ENCODE measurements at places on chromosomes 2 and 18.

DNA sequence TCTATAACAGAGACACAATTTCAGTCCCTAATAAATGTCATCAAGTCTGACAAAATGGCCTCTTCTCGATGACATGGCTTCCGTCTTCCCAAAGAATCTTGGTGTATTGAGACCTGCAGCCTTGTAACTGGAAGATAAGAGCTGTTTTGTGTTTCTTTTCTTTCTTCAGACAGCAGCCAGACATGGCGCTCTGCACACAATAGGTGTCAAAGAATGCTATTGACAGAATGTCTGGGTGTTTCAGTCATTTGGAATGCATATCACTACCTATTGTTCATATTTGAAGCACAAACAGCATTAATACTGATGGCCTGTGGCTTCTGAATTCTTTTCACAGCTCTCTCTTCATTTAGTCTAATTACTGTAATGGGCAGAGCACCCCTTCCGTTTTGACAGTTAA lies 344.8 kb downstream of the RPRM start:
- no peak for DNase-seq

- DNase-seq, result no peak
These were observed 862.4 kb downstream of the CNTNAP5 start for GRCh38 chr2:124887466-124887865.

DNA sequence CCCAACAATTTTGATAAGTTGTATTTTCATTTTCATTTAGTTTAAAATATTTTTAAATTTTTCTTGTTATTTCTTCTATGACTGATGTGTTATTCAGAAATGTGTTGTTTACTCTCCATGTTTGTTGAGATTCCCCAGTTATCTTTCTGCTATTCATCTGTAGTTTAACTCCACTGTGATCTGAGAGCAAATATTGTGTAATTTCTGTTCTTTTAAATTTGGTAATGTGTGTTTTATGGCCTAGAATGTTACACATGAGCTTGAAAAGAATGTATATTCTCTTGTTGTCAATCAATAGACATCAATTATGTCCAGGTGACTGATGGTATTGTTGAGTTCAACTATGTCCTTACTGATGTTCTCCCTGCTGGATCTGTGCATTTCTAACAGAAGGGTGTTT lies 188.2 kb downstream of the CYP26B1 start:
- DNase-seq, result no peak

- no peak for DNase-seq
These were observed 1910.7 kb upstream of the LRRTM1 start for GRCh38 chr2:82215212-82215611.

DNA sequence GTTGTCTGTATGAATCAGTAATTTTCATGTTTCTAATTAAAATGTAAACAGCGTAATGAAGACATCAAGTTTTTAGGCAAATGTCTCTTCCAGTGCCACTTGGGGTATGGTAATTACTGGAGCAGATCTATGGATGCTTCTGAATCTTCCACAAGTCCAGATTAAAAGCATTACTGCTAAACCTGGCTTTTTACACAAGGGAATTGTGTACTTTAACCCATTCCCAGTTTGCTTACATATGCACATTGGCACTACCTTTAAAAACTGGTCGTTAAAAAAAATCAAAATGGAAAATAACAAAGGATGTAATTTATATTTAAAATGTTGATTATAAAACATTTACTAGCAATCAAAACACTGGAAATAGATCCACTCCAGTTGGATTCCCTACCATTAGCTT lies 19.7 kb downstream of the FIGN start:
- DNase-seq, result no peak

GRCh38 chr2:232882085-232882484 lies 12.0 kb downstream of the SNORC start:
- no peak for DNase-seq

DNA sequence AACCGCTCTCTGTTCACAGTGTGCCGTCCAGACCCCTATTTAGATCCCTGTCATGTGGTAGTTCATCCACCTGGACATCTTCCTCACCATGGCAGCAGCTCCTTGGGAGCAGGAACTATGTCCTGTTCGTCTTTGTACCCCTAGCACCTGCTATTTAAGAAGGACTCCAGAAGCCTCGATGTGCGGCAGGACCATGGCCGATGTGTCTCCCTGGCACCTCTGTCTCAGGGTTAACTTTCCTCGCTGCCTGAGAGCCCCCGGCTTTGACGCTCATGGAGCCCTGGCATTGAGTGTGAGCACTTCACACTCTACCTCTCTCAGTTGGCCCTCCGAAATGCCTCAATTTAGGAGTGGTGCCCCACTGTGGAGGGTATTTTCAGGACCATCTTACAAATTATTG lies 152.0 kb downstream of the FAM210A start:
- peak; percentile 60 for DNase-seq

DNA sequence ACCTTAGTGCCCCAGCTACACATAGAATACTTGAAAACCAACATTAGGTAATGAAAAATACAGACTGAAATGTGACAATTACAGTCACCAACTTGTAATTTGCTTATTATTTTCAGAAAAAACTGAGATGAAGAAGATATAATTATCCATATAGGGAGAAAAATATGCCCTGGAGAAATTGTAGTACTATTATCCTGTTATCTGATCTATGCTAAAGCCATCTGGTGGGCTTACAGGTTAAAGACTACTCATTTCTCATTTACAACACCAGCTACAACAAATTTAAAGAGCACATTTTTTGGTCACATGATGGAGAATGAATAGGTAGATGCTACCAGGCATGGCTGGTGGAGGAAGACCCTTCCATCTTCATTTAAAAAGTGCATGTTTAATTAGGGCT lies 79.6 kb upstream of the NYAP2 start:
- DNase-seq, result no peak

DNA sequence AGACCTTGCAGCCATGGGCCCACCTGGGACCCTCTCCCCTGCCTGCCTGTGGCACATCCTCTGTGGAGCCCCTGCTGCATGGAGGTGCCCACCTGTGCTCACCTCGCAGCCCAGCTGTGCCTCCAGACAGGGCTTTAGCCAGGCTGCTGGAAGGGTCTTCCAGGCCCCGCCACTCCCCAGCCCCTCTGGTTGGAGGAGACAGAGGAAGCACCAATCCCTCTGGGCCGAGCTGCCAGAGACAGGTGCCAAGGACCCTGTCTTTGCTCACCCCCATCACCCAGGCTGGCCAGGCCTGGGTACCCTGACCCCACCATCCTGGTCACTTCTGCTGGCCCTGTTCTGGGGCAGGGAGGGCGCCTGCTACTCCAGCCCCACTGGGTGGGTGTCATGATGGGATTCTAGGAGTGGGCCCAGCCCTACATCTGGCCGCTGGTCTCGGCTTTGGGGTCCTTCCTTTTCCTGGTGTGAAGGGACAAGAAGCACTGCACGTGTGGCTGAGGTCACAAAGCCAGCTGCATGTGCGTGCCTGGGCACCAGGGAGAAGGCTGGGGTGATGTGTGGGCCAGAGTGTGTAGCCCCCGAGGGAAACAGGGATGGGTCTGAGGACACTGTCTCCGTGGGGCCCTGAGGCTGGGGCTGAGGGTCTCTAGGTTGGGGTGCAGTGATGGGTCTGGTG lies 9.3 kb upstream of the NEU4 start:
- DNase-seq, result no peak

DNA sequence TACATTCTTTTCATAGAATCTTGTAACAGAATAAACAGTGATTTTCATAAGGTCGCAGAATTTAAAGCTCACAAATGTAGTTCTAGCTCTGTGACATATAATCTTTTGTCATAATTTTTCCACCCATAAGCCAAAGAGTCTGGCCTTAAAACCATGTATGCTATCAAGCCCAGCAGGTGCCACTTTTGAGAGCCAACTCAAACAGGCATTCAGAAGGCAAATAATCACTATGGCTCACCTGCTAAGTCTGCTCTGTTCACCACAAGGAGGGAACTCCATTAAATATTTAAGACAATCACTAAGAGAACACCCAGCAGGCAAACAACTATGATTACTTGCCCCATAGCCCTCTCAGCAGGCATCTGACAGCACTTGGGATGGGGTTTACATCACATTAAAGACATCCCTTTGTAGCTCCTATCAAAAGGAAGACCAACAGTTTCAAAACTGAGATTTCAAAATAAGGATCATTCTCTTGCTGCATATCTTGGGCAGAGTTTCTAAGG lies 241.6 kb downstream of the PDE11A start:
- DNase-seq, result no peak

DNA sequence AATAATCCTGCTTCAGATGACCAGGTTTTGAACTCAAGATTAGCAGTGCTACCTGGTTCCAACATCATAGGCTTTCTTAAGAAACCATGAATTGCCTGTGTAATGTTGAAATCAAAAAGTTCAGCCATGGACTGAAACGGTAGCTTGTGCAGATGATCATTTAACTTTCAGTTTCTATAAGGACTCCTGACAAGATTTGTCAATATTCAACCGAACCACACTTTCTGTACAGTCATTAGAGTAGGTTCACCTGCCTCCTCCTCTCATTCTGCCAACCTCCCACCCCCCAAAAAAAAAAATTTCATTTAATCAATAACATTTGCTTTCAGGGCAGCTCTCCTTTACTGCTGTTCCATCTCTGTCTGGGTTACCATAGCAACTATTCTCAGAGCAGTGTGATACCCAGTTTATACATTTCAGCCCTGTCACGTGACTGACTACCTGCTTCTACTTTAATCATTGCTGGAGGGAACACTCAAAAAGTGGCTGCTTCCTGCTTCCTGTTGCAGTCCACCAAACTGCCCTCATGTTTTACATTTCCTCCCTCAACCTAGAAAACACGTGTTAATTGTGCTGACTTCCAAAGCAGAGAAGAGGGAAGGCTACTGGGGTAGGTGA lies 275.5 kb downstream of the SS18 start:
- no peak for DNase-seq

DNA sequence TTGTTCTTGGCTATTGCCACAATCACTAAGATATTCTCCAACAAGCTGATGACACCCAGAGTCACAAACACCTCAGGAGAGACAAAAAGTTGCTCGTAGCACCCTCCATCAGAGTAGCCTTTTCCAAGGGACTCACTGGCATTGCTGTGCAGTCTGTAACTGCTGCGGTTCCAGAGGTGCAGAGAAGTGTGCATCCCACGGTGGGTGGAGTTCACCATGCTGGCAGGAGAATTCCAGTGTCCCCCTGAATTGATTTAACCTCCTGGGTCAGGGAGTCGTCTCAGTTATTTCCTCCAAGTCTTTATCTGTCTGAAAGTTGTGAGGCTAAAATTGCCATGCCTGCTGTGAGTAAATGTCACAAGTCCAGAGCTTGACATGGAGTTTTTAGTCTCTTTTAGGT lies 443 bp downstream of the MC4R start:
- no peak for DNase-seq

DNA sequence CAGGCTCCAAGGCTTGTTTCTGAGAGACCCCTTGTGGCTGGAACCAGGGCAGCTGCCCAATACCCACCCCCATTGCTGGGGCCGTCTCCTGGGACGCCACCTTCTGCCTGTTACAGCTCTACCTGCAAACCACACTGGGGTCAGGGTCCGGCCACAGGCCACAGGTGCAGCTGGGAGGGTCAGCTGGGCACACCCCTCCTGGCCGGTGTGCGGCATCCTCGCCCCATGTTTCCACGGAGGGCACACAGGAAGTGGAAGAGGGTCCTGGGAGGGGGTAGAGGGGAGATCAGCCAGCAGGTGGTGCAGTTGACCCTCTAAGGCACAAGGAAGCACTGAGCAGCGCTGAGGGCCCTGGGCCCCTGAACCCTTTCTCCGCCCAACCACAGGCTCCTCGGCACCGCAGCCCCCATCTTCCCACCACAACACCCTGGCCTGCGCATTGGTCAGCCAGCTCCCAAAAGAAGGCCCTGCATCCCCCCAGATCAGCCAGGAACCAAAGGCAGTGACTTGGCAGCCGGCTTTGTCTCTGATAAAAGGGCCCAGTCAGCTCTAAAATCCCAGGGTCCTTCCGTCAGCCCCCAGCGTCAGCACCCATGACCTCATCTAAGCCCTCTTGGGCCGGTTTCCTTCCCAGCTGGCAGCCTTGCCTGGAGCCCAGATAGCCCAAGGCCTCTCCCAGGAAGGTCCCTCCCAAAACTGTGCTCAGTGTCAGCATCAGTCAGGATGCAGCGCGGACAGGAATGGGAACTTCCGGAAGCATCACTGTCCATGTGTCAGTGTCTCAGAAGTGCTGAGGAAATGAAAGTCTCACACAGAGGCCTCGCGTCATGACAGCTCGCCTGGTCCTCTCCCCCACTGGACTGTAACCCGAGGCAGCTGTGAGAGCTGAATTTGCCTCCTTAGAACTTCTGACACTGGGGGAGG lies 1.7 kb downstream of the ERFE start:
- no peak for DNase-seq

DNA sequence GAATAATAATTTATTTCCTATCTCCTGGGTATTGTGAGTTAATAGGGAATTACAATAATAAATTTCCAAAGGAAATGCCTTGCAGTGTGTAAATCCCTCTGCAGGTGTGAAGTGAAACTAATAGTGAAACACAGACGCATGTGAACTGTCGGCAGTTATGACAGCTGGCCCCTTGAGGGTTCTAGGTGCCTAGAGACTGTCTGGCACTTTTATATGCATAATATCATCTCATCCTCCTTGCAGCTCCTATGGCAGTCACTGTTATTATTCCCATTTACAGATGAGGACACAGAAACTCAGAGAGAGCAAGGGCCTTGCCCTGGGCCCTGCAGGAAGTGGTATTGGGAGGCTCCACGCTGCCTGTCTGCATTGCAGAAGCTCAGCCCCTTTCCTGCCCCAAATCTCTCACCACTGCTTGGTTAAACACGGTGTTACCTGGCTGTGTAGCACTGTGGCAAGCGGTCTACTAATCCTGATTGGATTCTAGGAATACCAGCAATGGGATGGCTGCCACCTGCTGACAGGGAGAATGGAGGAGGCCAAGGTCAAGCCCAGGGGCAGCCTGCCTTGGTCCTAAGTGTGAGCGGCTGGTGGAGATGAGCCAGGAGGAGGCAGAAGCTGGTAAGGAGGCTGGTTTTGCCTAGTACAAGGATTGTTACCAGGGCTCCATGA lies 32.8 kb upstream of the ACKR3 start:
- no peak for DNase-seq

DNA sequence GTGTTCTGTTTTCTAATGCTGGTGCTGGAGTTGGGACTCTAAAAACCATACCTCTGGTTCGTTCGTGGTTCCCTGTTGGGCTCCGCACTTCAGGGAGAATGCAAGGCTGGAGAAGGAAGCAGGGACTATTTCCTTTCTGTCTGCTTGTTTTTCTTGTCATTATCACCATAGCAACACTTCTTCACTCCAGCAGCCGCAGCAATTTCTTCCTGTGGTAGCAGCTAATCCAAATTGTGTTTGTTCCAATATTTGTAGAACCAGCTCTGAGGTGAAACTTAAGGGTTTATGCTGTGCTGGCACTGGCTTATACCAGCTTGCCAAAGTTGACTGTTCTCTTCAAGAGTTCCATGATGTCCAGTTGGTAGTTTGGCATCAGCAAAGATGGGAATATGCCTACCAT lies 301.4 kb upstream of the SYT4 start:
- no peak for DNase-seq

DNA sequence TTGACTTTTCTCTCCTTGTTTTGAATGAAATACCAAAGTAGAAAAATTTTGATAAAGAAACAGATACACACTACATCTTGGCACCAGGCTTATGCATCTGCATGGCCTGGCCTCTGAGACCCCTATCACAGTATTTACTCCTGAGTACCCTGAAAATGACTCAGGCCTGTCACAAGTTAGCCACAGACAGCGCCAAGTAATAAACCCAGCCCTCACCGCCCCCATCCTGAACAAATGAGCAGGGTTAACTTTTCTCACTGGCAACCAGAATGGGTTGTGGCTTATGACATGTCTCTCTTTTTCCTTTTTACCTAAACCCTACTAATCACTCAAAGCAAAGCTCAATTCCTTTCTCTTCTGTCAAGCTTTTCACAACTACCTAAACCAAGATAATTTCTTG lies 35.3 kb downstream of the SPRED2 start:
- DNase-seq, result no peak

GRCh38 chr2:105781274-105781978 lies 36.7 kb downstream of the NCK2 start:
- DNase-seq, result no peak

All from coronary artery (tissue), 2 donors.